ENCODE measurements at places on chromosomes 11 and 22.

DNA sequence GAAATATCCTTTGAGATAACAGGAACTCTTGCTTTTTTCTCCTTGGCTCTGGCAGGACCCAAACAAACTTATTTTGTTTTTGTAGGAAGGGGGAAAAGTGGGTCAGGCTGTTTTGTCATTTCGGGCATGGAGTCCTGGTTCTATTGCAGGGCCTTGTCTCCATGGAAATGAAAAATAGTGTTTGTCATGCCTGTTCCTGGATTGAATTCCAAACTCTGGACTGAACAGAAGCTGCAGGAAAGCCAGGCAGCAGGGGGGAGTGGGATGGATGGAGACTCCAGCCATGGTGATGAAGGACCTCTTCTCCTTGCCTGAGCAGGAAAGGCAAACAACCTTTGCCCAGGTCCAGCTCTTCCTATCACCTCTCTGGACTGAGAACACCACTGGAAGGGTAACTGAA, 87.0 kb downstream of the SCN3B start:
- no peak for DNase-seq

DNA sequence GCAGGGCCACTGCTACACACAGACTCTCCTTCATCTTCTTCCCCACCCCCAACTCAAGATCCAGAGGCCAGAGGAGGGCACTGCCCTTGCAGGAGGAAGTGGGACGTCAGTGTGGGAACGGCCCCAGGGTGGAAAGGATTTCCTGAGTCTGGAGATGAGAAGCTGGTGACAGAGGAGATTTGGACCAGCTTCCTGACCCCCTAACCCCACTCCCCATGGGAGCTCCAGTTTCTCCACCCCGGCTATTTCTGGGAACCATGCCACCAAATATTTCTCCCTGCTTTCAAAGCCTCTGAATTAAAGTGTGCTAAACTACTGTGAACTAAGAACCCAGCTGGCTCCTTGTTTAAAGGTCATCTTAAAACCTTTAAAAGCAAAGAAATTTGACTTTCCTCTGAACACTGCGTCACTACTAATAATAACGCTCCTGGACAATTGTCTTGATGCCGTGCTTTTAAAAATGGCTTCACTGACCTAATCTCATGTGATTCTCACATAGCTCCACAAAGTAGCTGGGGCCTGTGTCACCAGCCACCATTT, 46.6 kb downstream of the CWC15 start:
- DNase-seq = no peak

DNA sequence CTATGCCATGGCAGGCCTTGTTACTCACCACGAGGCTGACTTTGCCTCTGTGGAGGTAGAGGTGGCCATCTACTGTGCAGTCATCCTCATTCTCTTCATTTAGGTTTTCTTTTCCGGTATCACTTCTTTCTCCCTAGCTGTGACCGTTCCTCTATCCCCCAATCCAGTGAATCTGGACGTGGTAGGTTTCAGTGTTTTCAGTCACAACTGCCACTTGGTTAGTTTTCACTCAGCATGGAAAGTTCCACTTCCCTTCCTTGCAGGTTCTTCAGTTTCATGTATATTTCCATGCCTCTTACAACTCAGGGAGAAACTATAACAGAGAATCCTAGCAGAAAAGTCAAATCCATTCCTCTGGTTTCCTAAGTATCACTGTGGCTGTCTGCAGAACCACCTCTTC, 1.9 kb downstream of the HPS4 start:
- no peak for DNase-seq

- no peak for DNase-seq
Observed at GRCh38 chr11:67252831-67253239, 13.4 kb upstream of the GRK2 start.

DNA sequence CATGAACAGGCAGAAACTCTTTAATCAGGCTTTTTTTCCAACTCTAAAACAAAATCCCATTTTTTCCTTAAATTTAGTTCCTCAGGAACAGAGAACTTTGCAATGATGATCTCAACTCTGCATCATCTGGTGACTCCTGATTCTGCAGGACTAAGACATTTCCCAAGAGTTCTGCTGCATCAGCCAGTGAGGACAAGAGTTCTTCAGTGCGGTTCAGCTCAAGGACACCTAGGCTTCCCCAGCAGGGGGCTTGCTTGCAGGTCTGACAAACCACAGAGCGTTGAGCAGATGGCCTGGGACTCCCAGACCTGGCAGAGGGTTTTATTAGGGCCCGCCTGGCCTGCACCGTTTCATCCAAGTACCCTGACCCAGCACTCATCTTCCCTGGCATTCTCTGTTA, 6.4 kb downstream of the CDCA5 start:
- no peak for DNase-seq

DNA sequence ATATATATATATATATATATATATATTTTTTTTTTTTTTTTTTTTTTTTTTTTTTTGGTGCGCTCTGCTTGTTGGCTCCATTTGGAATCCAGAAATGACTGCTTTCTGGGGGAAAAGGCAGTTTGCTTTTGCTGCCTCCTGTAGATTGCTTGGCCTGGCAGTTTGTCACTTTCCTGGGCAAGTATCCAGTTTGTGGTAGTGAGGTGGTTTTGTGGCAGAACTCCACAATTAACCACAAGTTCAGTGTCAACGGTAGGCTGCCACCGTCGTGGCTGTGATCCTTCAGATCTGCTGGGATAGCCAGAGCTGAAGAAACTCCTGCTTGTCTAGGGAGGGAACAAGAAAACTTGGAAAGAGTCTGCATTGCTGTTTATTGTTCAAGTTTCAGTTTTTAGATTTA, 5.0 kb upstream of the PDE3B start:
- DNase-seq = no peak

DNA sequence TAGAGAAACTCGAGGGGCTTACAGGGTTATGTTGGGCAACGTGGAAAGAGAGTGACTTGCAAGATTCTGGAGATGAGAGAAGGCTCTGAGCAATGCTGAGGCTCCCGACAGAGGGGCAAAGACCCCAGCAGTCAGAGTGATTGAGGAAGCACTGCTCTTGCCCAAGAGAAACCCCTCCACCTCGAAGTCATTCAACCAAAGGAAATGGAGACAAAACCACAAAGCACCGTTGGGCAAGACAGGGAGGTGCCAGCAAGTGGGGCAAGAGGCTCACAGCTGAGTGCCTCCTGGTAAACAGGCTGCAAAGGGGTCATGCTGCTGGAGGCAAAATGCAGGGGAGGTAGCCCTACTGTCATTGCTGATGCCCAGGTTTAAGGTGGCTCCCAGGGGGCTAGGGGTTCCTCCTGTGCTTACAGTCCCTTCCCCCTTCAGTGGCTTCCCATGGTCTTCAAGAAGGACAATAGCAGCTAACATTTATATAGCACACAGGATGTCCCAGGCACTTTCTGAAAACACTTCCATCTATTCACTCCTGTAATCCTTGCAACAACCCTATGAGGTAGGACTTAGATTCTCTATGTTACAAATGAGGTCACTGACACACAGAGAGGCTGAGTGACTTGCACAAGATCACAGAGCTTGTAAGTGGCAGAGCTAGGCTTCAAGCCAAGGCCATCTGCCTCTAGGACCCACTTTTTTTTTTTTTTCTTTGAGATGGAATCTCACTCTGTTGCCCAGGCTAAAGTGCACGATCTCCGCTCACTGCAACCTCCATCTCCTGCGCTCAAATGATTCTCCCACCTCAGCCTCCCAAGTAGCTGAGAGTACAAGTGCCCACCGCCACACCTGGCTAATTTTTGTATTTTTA, 18.1 kb upstream of the MYH9 start:
- no peak for DNase-seq

DNA sequence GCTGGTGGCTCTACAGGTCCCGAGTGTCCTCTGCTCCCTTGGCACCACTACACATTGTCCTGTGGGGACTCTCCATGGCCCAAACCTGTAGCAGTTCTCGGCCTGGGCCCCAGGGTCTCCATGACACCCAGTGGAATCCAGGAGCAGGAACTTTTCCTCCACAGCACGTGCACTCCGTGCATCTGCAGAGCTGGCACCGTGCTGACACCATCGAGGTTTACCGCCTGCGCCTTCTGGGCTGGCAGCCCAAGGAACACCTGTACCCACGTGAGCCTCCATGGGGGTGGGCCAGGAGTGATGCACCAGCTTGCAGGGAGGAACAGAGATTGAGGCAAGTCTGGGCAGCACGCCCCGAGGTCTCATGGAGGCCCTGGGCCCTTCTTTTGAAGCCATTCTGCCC, 25.2 kb downstream of the TSPAN32 start:
- DNase-seq = no peak

GRCh38 chr11:558503-558902, 2.0 kb downstream of the LMNTD2 start:
- DNase-seq = no peak

DNA sequence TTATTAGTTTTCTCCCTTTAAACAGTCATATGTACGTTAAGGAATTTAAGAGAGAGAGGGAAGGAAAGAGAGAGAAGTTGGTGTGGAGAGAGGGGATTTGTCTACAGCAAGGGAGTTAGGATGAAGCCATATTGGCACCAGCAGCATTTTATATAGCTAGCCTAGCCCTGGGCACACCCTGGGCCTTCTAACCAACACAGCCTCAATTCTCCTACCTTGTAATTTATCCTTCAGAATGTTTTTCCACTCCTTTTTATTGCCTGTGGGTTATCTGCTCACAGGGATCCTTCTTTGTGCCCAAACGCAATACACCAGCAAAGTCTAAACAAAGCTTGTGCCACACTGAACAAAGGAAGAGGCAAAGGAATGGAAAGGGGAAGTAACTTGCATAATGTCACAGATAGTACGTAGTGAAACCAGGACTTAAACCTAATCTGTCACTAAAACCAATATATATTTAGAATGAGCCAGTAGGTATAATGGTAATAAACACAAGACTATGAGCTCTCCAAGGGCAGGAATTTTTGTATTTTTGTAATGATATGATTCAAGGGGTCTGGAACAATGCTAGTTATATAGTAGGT, 613.8 kb upstream of the TENM4 start:
- DNase-seq = no peak

DNA sequence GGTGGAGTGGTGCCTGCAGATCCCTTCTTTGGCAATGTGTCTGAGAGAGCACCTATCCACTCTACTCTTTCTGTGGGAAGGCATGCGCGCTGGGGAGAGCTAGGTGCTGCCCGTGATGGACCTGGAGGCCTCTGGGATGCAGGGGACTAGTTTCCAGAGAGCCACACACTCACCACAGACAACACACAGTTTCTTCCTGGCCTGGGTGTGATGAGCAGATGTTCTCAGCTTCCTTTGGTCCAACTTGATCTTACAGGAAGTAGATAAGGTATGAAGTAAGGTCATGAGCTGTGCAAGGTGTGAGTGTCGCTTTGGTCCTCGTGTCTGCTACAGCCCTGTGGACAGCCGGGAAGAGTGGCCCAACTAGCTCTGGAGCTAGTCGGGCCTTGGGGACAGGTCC, 27.3 kb upstream of the SUSD2 start:
- no peak for DNase-seq

DNA sequence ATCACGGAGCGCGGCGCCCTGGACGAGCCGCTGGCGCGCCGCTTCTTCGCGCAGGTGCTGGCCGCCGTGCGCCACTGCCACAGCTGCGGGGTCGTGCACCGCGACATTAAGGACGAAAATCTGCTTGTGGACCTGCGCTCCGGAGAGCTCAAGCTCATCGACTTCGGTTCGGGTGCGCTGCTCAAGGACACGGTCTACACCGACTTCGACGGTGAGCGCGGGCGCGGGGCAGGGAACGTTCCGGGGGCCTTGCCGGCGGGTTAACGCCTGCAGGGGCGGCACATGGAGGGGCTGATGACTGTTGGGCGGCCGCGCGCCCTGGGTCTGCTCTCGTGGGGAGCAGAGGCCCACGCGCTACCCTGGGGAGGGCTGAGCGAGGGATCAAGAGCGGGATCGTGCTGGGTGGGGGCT, 1.0 kb downstream of the PIM3 start:
- no peak for DNase-seq

DNA sequence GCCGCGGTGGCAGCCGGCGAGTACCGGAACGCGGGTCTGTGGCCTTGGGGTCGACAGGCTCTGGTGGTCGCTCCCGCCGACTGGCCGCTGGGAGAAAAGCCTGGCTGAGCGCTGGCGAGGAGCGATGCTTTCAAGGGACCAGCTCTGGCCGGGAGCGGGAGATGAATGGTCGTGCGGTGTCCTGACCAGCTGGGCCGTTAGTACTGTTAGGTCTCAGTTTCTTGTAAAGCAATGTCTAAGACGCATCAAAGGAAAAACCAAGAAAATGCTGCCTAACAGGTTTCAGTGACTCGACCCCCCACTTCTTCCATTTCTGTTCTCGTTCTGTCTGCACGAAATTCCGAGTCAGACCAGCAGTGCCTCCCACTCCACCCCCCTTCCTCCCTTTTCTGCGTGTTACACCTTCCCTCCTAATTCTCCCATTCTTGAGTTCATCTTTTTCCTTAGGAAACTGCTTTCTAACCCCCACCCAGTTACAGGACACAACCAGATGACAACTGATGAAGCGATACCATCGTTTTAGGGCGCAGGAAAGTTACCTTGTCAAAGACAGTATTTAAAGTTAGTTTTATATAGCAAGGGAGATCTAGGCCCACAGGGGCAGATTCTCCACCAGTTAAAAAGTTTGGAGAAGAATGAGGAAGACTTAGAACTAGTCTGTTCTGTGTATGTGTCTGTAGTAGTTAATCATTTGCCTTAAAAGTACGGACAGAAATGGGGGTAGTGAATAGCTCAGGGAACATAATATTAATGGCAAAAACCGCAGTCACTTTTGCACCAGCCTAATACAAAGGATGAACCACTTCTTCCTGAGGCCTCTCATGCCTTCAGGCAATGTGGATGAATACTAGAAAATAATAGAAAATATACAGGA, 1.0 kb downstream of the CUL5 start:
- DNase-seq = no peak

DNA sequence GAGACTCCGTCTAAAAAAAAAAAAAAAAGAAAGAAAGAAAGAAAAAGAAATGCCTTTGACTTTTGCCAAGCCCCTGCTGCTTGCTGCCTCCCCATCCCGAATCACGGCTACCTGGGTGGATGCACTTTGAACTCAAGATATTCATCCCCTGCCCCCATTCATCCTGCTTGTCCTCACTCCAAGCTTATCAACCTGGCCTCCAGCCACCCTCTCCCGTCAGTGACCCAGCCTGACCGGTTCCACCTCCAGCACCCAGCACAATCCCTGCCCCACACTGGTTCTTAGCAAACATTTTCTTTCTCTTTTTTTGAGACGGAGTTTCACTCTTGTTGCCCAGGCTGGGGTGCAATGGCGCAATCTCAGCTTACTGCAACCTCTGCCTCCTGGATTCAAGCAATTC, 44.4 kb downstream of the CYTH4 start:
- no peak for DNase-seq

- DNase-seq = no peak
Observed at GRCh38 chr11:125376117-125376516, 119.9 kb downstream of the FEZ1 start.

Measured in NCI-H774 (cell line).